ENCODE measurements at places on chromosomes 11 and 22.

DNA sequence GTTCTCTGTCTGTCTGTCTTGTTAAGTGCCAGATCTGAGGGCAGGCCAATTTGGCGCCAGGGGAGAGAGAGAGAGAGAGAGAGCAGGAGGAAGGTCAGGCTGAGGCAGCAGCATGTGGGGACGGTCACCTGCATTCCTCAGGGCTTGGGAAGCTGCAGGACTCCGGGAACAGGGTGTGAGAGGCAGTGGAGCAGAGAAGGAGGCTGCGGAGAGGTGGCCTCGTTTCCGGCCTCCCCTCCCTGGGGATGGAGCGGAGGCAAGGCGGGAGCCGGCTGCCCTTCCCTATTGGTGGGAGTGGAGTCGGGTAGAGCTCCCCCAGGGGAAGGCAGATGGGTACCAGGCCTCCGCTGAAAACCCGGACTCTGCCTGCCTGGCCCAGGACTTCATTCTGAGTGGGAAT is 9.7 kb downstream of the CLMP start:
- DNase-seq, result no peak

DNA sequence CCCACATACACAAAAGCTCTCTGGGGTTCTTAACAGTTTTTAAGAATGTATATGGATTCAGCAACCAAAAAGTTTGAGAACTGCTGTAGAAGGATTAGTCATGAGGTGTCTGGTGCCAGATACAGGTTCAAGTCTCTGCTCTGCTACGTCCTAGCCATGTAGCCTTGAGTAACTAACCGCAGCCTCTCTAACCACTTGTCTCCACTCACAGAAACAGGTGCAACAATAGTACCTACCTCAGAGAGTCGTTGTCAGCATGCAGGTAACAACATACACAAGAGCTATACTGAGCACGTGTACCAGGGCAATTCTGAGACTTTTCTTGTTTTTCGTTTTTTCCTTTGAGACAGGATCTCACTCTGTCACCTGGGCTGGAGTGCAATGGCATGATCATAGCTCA is 26.9 kb downstream of the CBX7 start:
- no peak for DNase-seq

GRCh38 chr11:106242718-106243415 is 165.4 kb downstream of the AASDHPPT start:
- DNase-seq, result no peak

- no peak for DNase-seq
Measured at GRCh38 chr11:28983780-28984179, 875.6 kb downstream of the METTL15 start.

DNA sequence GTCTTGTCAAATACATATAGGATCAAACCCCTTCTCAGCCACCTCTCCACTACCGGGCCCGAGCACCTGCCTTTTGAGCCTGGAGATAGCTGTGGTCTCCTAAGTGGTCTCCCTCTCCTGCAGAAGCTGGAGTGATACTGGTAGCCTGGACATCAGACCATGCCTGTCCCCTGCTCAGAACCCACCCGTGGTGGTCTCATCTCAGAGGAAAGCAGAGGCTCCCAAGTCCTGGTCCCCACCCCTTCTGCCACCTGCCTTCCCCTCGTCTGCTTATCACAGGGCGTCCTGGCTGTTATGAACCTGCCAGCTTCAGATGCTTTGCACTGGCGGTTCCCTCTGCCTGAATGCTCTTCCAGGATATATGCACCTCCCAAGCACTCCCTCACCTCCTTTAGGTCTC is 50.5 kb upstream of the EIF3D start:
- DNase-seq, result no peak

DNA sequence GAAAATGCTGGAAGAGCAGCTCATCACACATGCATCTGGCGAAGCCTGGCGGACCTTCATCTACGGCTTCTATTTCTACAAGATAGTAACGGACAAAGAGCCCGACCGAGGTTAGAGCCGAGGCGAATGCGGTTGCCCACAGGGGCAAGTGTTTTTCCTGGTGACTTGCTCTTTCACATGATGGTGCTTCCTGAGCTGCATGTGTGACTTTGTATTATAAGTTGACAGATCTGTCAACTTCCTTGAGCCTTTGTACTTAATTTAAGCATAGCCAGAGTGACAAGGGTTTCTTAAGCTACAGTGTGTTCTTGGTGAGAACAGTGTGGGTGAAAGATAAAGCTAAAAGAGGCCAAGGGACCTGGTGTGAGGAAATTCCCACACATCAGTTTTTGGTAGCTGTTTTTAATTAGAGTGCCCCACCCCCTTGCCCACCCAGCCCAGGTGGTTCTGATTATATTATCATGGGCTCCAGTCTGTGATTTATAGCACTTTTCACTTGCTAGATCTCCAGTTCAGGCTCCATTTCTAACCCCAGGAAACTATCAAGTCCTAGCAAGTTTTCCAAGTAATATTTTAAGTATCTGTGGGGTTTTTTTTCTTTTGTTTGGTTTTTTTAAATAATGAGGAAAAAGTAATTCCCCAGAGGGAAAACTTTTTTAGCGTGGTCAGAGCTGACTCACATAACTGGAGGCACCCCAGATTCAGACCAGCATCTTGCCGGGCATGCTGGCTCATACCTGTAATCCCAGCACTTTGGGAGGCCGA is 68.0 kb upstream of the YWHAH start:
- no peak for DNase-seq

GRCh38 chr22:21686634-21687393 is 21.0 kb downstream of the PPIL2 start:
- DNase-seq, result no peak

GRCh38 chr22:40175611-40176244 is 2.0 kb upstream of the TNRC6B start:
- DNase-seq, result no peak

DNA sequence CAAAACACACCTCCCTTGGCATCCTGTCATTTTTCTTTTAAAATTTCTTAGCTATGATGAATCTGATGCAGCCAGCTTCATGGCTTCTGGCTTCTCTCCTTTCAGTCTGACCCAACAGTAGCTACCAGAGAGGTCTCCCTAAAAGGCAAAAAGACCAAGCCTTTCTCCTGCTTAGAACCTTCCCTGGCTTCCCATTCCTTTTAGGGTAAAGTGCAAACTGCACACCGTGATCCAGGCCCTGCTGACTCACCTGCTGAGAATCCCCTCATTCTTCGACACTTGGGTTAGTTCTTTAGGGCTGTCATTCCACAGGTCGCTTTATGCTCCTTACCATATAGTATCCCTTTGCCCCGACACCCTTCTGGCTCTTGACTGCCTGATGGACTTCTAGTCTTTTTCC is 362.4 kb downstream of the MIAT start:
- DNase-seq, result no peak

- DNase-seq, result peak; percentile 87
Measured at GRCh38 chr11:61947486-61948210, 2.5 kb upstream of the BEST1 start.

DNA sequence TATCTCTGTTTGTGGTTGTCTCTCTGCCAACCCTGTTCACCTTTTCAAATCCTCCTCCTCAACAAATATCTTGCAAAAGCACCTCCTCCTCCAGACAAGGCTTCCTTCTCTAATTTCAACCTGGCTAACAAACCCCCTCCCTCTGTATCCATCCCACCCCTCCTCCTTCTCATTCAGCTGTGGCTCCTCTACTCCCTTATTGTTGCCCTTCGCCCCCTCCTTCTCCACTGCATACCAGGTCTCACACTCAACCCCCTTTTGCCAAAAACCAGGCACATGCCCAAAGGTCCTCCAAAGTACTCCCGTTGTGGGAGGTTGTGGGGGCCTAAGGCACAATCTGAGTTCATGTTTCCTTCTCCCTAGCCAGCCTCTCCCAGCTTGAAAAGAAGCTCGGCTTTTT is 110.6 kb downstream of the JRKL start:
- DNase-seq, result no peak

- DNase-seq, result no peak
Measured at GRCh38 chr22:28112190-28112544, 193.1 kb upstream of the PITPNB start.

GRCh38 chr11:134905928-134906327 is 493.9 kb upstream of the B3GAT1 start:
- no peak for DNase-seq

DNA sequence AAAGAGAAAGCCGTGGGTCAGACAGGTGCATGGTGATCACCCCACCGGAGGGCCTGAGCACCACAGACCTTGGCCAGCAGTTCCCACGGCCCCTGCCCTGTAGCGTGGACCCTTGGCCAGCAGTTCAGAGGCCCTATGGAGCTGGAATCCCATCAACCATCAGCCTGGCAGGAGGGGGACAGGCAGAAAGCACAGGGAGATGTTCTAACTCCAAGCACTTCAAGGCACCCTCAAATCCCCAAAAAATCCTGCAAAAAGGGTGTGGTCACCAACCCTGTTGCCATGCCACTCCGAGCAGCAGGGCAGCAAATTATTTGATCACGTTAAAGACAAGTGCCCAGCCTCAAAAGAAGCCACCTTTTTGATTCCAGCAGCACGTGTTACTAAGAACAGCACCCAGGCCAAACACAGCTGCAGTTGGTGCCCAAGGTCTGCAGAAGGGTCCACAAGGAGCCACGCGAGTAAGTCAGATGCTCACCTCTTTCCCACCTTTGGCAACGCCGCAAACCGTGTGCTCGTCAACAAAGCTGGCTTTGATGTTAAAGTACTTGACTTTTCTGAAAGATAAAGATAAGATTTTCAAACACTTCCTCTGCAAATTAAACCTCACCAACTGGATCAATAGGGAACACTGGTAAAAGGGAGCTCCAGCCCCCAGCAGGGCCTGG is 26.2 kb upstream of the COMT start:
- no peak for DNase-seq

- no peak for DNase-seq
Measured at GRCh38 chr11:71173709-71174108, 78.7 kb downstream of the SHANK2 start.

GRCh38 chr11:133950874-133951326 is 5.9 kb downstream of the IGSF9B start:
- no peak for DNase-seq

- no peak for DNase-seq
Measured at GRCh38 chr11:27255447-27255828, 107.6 kb downstream of the CCDC34 start.

DNA sequence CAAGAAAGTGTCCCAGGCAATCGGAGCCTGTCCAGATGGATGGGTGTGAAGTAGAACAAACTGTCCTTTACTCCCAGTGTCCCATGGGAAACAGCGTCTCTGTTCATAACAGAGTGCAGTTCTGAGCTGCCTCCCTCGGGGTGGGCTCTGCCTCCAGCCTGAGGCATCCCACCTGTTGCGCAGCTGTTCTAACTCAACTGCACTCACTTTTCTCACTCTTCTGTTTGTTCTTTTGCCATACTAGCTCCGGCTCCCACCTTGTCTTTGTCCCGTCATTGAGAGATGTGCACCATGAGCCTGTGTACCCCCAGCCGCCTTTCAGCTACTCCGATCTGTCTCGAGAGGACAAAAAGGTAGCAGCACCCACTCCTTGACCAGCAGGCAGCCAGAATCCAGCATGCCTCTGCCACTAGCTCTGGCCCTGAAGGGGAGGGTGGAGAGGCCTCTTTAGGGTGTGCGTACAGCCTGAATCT is 20.7 kb upstream of the CDC42EP2 start:
- no peak for DNase-seq

DNA sequence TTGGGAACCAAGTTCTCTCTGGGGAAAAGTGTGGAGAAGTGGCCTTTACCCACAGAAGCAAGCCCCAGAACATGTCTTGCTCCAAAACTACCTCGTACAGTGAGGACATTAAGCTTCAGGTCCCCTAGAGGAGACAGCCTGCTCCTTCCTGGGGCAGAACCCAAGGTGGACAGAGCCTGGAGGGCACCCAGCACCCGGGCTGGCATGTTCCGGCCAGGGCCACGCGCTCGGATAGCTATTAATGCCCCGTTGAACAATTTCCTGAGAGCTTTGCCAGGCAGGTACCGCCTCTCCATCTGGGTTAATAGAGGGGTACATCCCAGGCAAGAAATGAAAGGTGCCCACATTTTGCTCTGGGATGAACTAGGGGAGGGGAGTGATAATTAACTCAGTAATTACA is 169.0 kb upstream of the GRK3 start:
- DNase-seq, result no peak

DNA sequence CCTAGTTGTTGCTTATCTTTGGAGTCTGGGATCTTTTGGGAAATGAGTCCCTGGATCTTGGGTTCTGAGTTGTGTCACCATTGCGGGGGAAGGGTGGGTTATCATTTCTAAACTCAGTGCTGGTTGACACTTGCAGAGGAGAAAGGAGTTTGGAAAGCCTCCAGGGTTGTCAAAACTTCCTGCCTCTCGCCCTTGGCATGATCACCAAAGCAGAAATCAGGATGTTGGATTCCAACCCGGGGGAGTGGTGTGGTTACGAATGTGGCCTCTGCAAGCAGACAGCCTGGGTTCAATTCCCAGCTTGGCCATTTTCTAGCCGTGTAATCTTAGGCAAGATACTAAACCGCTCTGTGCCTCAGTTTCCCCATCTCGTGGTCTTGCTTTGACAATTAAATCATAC is 24.3 kb downstream of the CD6 start:
- DNase-seq, result no peak

- DNase-seq, result peak; percentile 32
Measured at GRCh38 chr22:28955817-28956216, 72.4 kb downstream of the ZNRF3 start.
